Stimulated activated CD4-positive, alpha-beta T cell treated with anti-CD3 and anti-CD28 coated beads, Interleukin-1b, Interleukin-23, amount 100 ng/mL, for 1 hour (primary cell): ENCODE measurements at places on chromosomes 11 and 22.

- DNase-seq, result no peak
Observed at GRCh38 chr11:124884869-124885479, 12.7 kb downstream of the ROBO4 start.

GRCh38 chr11:103878646-103879045, 157.8 kb upstream of the DDI1 start:
- DNase-seq, result no peak

GRCh38 chr22:29633514-29634312, 30.3 kb downstream of the NF2 start:
- no peak for DNase-seq

GRCh38 chr11:76445121-76446084, 585 bp downstream of the EMSY start:
- peak; percentile 15 for DNase-seq

DNA sequence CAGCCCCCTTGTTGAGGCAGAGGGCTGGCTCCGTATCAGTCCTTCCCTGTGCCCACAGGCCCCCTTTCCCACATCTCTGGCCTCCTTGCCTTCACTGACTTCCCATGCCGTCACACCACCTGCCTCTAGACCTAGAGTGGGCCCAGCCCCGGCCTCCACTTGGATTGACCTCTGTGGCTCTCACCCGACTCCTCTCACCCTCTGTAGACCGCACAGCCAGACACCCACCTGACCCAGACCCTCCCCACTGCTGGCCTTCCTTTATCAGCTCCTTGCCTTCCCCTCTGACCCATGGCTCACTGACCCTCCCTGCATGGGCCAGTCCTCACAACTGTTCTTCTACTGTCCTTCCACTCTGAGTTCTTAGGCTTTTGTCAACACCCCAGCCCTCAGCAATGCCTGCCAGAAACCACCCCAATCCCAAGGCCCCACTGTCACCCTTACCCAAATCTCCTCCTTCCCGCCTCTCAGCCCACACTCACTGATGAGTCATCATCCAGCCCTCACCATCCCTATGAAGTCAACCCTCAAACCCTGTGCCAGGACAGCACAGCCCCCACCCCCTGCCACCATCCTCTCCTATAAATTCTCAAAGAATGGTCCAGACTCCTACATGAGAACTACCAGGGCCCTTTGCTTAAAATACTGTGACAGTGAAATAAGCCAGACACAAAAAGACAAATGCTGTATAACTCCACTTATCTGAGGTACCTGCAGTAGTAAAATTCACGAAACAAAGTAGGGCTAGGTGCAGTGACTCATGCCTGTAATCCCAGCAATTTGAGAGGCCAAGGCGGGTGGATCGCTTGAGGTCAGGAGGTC, 53.4 kb downstream of the SCGB1A1 start:
- DNase-seq, result no peak

DNA sequence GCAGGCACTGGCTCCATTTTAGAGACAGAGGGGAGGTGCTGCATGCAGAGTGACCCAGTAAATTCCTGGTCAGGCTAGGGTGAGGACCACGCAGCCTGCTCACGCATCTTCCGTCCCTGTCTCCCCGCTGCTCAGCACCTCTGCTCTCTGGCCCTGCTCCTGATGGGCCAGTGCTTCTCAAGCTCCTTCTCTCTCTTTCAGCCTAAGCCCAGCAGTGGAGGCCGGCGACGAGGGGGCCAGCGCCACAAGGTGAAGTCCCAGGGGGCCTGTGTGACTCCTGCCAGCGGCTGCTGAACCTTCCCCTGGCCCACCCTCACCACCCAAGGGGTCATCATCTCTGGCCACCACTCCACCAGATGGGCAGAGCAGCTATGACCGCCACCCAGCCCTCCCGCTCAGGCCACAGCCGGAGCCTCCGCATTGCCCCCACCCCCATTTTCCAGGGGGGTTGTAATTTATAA, 24.7 kb downstream of the GTPBP1 start:
- no peak for DNase-seq

GRCh38 chr11:858053-858761, 15.6 kb downstream of the TSPAN4 start:
- DNase-seq, result no peak

- DNase-seq, result no peak
Observed at GRCh38 chr11:96288915-96289314, 54.1 kb downstream of the MAML2 start.

GRCh38 chr11:102989379-102990047, 34.0 kb upstream of the MMP13 start:
- no peak for DNase-seq

DNA sequence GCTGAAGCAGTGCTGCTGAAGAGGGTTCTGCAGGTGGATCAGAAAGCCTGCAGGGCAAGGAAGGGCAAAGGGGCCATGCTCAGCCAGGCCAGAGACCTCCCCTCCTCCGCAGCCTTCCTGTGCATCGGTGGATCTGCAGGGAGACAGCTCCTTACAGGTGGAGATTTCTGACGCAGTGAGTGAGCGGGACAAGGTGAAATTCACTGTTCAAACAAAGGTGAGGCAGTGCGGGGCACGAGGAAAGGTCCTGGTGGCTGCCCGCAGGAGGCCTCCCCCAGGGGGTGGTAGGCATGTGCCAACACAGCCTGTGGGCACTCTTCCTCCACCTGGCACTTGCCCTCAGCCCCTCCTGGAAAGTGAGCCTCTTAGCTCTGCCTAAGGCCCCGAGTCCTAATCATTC, 8.6 kb downstream of the CFL1 start:
- no peak for DNase-seq

GRCh38 chr11:66314561-66315497, 2.0 kb downstream of the CD248 start:
- no peak for DNase-seq

GRCh38 chr11:103601225-103601846, 435.1 kb upstream of the DDI1 start:
- DNase-seq, result no peak

DNA sequence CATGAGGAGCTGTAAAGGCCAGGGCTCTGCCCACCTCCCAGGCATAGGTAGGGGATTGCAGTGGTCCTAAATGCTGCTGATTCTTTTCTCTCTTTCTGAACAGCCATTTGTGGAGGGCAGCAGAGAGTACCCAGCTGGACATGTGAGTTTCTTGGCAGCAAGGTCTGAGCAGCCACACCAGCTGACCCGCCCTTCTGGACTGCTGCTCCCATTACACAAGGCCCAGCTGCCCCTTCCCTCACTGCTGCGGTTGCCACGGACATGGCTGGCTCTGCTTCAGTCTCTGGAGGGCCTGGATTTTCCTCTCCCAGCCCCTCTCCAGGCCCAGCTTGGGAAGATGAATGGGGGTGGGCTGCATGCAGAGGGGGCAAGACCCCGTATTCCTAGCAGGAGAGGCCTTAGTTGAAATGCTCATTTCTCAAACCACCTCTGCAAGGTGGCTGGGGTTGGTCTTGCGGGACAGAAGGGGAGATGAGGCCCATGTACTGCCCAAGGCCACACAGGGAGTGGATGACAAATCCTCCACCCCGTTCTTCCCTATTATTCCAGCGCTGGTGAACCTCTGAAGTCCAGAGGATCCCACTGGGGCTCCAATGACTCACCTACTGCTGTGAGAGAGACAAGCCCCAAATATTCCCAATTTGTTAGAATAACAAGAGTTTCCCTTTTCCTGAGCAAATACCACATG, 4.6 kb downstream of the LGALS12 start:
- no peak for DNase-seq
